GM06990 (cell line): ENCODE measurements at places on chromosomes 4 and X.

GRCh38 chr4:183637461-183637860 is 21.5 kb downstream of the RWDD4 start:
- DNase-seq = no peak

DNA sequence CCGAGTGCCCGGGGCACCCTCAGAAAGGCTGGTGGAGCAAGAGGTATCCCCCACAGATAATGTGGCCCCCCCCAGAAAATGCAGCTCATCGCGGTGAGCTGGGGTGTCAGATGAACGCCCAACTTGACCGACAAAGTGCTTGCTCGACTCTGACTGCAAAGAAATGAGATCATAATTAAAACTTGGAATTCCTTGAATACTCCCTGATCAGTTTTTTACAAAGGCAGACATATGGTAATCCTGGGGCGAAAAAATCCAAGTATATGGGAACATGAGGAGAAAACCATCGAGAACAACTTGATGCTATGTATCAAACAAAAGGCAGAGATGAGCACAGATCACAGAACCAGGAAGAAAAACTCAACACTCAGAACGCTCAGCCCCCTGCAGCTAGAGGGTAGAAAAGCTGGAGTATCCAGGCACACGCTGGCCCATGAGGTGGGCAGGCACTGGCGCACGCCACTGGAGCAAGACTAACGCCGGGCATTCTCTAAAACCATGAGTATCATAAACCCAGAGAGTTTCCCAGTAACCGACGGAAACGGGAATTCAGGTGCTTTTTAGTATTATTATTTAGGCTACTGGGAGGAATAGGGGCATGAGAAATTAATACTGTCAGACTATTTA is 127.3 kb downstream of the AFAP1 start:
- no peak for DNase-seq

- DNase-seq = no peak
Observed at GRCh38 chr4:152218576-152218975, 317.3 kb downstream of the FBXW7 start.

- DNase-seq = no peak
Observed at GRCh38 chr4:139841464-139842195, 176.0 kb downstream of the MGST2 start.
